ENCODE measurements at places on chromosomes 6 and 20. TPM values are rescaled to one million over a fixed set of nuclear protein-coding genes. Genes with fewer than 3 reads are reported as not detected.

The DPPA5 gene
- polyA plus RNA-seq: not detected

DNA sequence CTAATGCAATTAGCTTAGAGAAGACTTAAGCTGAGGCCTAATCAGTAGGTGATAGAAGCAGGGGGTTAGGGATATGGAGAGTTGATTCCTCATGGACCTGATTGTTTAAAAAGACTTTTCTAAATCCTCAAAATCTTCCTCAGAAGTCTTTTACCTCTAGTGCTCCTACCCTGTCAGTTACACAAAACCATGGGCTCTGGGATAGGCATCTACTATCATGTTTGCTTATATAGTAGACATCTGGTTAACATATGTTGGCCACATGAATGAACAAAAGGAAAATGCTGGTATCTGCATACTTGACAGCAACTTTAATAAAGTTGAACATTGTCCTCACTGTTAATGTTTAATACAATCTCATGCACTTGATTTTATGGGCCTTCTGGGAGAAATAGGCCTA, 61.5 kb upstream of the FKBP1C start:
- no peak for DNase-seq

DNA sequence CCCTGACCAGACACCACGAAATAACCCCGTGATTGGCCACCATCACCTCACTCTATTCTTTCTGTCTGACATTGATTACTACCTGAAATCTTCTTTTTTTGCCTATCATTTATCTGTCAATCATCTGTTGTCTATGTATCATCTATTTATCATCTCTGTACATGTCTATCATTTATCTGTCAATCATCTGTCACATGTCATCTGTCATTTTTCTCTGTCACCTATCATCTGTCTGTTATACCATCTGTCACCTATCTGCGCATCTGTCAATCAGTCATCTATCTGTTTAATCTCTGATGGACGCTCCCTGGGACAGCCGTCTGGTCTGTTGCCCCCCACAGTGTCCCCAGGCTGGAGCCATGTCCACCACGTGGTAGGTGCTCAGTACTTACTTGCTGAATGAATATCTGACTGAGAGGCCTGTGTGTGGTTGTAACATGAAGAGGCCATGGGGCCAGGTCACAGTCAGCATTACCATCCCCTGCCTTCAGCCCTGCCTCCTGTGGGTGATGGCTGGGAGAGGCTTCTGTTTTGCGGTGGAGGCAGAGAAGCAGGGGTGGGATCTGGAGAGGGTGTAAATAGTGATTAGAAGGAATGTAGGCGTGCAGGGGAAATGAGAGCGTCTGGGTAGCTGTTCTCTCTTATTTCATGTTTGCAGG, 302.7 kb downstream of the QKI start:
- DNase-seq: no peak

- no peak for DNase-seq
Measured at GRCh38 chr20:50220093-50220893, 29.7 kb downstream of the CEBPB start.

DNA sequence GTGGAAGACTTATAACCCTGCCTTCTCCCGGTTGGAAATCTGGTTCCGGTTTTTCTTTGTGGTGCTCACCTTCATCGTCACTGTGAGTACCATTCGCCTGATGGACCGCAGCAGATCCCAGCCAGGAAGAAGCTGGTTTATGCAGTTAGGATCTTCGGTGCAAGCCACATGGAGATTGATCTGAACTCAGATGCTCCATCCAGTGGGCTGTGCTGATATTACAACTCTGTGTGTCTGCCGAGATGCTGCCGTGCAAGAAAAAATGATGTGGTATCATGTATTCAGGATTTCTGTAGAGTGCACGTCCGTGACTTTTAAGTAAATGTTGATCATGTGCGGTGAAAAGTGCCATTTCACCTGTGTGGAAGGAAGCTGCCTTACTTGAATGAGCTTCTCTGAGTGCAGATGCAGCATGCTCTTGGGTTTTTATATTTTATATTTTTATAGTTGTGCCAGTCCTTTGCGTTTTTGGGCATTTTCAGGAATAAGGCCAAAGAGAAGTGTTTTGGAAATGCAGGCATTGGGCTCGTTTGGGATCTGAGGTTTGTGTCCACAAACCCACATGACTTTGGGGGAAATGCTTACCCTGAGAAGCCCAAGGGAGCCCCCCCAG, 39.2 kb downstream of the DYNLT1 start:
- peak; percentile 70 for DNase-seq

Measured in muscle of arm (tissue), 14 donors.